ENCODE measurements at places on chromosomes 16 and 17.

GRCh38 chr16:55655897-55656681 is at the start of gene SLC6A2:
Gene SLC6A2 (plus strand): TSS chr16:55655988. CDS start chr16:55656695, 707 bp downstream.
- peak; percentile 67 for DNase-seq

- no peak for DNase-seq
Observed at GRCh38 chr17:71052971-71053370, 883.6 kb downstream of the KCNJ2 start.

GRCh38 chr16:14416184-14416583 is 213.9 kb downstream of the PARN start:
- DNase-seq: no peak

DNA sequence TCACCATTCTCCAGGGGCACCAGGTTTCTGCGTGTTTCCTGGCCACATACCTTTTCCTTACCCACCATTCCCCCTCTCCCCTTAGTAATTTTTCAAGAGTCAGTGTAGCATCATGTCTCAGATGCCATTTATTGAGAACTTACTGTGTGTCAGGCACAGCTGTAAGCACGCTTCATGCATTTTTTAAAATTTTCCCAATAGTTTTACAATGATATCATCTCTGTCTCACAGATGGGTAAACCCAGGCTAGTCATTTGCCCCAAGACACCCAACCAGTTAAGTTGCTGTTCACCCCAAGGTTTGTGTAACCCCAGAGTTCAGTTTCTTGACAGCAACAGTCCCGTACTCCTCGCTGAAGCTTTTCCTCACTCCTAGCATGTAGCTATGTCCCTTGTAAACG is 56.4 kb upstream of the IRX3 start:
- DNase-seq: no peak

DNA sequence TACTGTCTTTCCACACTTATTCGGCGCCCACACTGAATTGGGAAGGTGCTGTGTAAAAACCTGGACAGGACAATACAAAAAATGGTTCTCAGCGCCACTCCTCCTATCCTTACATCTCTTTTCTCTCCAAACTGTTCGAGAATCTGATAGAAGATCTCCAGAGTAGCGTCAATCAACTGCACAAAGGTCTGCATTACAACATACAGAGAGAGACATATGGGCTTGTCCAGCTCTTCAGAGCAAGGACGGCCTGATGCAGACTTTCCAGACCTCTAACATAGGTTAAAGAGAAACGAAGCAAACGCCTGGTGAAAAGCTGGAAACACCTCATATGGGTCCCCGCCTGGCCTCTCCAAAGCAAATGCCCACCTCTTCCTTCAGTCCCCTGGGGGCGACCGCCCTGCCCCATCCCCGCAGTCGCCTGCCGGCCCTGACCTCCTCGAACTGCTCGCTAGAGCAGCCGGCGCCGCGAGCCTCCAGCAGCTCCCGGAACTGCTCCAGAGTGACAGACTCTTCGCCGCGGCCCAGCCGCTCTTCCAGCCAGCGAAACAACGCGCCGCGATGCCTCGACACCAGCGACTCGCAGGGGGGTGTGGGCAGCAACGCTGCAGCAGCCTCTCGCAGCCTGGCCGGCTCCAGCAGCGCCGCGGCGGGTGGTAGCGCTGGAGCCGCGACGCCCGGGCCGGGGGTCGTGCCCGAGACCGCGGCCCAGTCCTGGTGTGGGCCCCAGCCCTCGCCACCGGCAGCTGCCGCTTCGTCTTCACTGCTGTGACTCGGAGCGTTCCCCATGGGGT is 526 bp downstream of the ZZEF1 start:
- no peak for DNase-seq

All from right forelimb (tissue), 1 donor.